ENCODE measurements at places on chromosomes 5 and 9.

DNA sequence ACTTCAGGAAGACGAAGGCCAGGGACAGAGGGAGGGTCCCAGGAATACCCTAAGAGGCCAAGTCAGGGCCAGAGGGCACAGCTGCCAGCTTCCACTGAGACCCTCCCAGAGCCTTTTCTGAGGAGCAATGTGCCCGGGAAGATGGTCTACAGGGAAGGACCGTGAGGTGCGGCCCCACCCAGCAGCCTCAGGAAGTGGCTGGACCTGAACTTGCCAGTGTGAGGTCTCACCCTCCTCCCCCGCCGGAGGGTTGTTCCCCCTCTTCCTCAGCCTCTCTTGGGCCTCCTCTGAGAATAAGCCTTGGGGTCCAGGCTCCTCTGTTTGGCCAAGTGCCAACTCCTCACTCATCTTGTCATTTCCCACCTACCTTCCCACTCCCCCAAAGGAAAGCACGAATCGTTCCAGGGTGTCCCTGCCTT lies 13.4 kb upstream of the SLC25A51 start:
- DNase-seq = no peak
- H3K36me3 ChIP-seq = no peaks in the 10 kb centered on the region
- no peak overlapping the region for H3K27ac ChIP-seq

GRCh38 chr9:71966601-71967000 lies 55.2 kb downstream of the C9orf85 start:
- H3K36me3 ChIP-seq = peaks cover 53% of the 10 kb centered on the region
- DNase-seq = no peak
- H3K27me3 ChIP-seq = no peaks in the 10 kb centered on the region
- no peaks in the 10 kb centered on the region for H3K4me1 ChIP-seq

GRCh38 chr5:56200971-56201666 lies 32.0 kb downstream of the ANKRD55 start:
- peak; percentile 72 for DNase-seq
- no peaks in the 10 kb centered on the region for H3K27me3 ChIP-seq
- H3K4me1 ChIP-seq = peaks cover 1% of the 10 kb centered on the region
- no peak overlapping the region for H3K27ac ChIP-seq

GRCh38 chr5:100668511-100668910 lies 133.3 kb downstream of the FAM174A start:
- H3K4me1 ChIP-seq = peaks cover 7% of the 10 kb centered on the region
- H3K4me3 ChIP-seq = no peak overlapping the region
- no peak for DNase-seq
- H3K36me3 ChIP-seq = no peaks in the 10 kb centered on the region

GRCh38 chr5:166499447-166500240 lies 1791.8 kb upstream of the WWC1 start:
- no peak overlapping the region for H3K4me3 ChIP-seq
- no peak overlapping the region for H3K27ac ChIP-seq
- no peak for DNase-seq
- H3K36me3 ChIP-seq = no peaks in the 10 kb centered on the region
- H3K27me3 ChIP-seq = no peaks in the 10 kb centered on the region

- no peak overlapping the region for H3K4me3 ChIP-seq
- DNase-seq = no peak
- peaks cover 12% of the 10 kb centered on the region for H3K36me3 ChIP-seq
- no peak overlapping the region for H3K27ac ChIP-seq
- no peaks in the 10 kb centered on the region for H3K27me3 ChIP-seq
Observed at GRCh38 chr9:92607088-92607487, 62.8 kb downstream of the IPPK start.

Measured in activated CD8-positive, alpha-beta T cell treated with anti-CD3 and anti-CD28 coated beads, Interleukin-2, amount 10 ng/mL, durations not matched to agents 7 days and 5 days (primary cell).